ENCODE measurements at places on chromosomes 6 and 20. TPM values are rescaled to one million over a fixed set of nuclear protein-coding genes. Genes with fewer than 3 reads are reported as not detected.

SLCO4A1 gene
- total RNA-seq: 3.1 TPM

ADISSP gene
- total RNA-seq: 32.3 TPM

PPDPF gene
- total RNA-seq: 68.5 TPM

DLGAP4 gene
- 29.7 TPM for total RNA-seq

SPEF1 gene
- total RNA-seq: not detected

CLPSL2 gene
- total RNA-seq: not detected

NNAT gene
- 5.2 TPM for total RNA-seq

KIAA1755 gene
- 0.19 TPM for total RNA-seq

CGA gene
- total RNA-seq: not detected

SMOC2 gene
- not detected for total RNA-seq

PBOV1 gene
- not detected for total RNA-seq

HFE gene
- total RNA-seq: 3.3 TPM

SLX4IP gene
- total RNA-seq: 3.6 TPM

LAMP5 gene
- total RNA-seq: 0.98 TPM

ARMC12 gene
- total RNA-seq: not detected

CDH4 gene
- 1.6 TPM for total RNA-seq

BHLHE23 gene
- not detected for total RNA-seq

EBF4 gene
- total RNA-seq: 0.19 TPM

SSTR4 gene
- total RNA-seq: not detected

LRRC1 gene
- 27.4 TPM for total RNA-seq

MCCD1 gene
- total RNA-seq: not detected

NKX2-2 gene
- not detected for total RNA-seq

ZNF391 gene
- 1.6 TPM for total RNA-seq

LCA5 gene
- 5.5 TPM for total RNA-seq

SYNJ2 gene
- 57.5 TPM for total RNA-seq

GCLC gene
- 27.4 TPM for total RNA-seq

DEK gene
- 103 TPM for total RNA-seq

OPRM1 gene
- not detected for total RNA-seq

SPATA2 gene
- total RNA-seq: 3.5 TPM

KIAA1586 gene
- total RNA-seq: 15.0 TPM

PSORS1C1 gene
- total RNA-seq: 8.5 TPM

PNPLA1 gene
- total RNA-seq: not detected

GLP1R gene
- total RNA-seq: not detected

OGFRL1 gene
- total RNA-seq: 36.9 TPM

LY6G6F gene
- not detected for total RNA-seq

Data from vein endothelial cell (primary cell).